ENCODE measurements at places on chromosomes 12 and 14. TPM values are rescaled to one million over a fixed set of nuclear protein-coding genes. Genes with fewer than 3 reads are reported as not detected.

PAPLN gene
- polyA plus RNA-seq: 2.8 TPM

AQP2 gene
- not detected for polyA plus RNA-seq

THAP2 gene
- polyA plus RNA-seq: 4.3 TPM

SLC10A1 gene
- not detected for polyA plus RNA-seq

KLRC3 gene
- polyA plus RNA-seq: not detected

PLEK2 gene
- polyA plus RNA-seq: not detected

DUSP6 gene
- 653 TPM for polyA plus RNA-seq

APOF gene
- polyA plus RNA-seq: not detected

TMTC1 gene
- polyA plus RNA-seq: 0.57 TPM

ANO2 gene
- not detected for polyA plus RNA-seq

KRT8 gene
- 0.23 TPM for polyA plus RNA-seq

All from CD14-positive monocyte (primary cell).